Lower lobe of right lung (tissue), 2 donors: ENCODE measurements at places on chromosomes 6 and 20.

DNA sequence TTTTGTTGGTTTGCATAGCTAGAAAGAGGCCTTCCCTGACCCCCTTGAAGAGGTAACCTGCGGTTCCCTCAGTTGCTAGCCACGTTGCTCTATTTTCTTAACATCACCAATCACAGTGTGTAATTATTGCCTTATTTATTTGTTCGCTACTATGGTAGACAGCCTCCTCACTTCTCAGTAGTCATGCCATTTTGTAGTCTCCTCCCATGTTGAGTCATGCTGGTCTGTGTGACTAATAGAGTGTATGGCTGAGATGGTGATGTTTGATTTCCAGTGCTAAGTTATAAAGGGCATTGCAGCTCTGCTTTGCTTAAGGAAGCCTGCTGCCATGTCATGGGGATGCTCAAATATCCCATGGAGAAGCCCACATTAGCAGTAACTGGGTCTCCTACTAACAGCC lies 236.6 kb upstream of the CHD6 start:
- DNase-seq = no peak

DNA sequence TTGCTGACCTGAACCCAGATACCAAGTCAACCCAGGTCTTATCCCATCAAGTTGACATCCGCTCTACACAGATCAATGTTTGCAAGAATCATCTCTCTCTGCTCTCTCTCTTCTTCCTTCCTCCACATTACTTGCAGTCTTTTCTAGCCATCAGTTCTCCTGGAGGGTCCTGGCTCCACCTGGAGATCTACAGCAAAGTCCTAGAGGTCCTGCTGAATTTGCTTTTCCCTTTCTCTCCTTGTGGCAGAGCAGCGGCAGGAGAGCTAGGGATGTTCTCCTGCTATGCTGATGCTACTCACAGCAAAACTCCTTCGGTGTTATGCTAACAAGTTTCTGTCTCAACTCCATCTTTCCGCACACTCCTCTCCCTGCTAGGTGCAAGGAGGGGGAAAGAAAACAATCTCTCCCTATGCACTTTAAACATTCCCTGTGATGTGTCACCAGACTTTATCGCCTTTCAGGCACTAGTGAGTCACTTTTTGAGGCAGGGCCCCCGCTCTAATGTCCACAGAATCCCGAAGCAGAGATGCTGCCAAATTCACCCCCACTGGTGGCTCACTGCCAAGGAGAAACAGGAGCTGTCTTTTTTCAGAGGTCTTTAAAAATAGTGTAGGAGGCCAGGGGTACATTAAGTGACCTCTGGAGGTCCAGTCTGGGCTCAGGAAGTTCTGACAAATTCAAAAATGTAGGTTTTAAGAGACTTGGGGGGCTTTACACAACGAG lies 62.6 kb downstream of the FAM50B start:
- no peak for DNase-seq

GRCh38 chr6:11251553-11252360 lies 19.3 kb upstream of the NEDD9 start:
- no peak for DNase-seq

- DNase-seq = no peak
Observed at GRCh38 chr6:105431226-105431625, 28.3 kb upstream of the PREP start.

DNA sequence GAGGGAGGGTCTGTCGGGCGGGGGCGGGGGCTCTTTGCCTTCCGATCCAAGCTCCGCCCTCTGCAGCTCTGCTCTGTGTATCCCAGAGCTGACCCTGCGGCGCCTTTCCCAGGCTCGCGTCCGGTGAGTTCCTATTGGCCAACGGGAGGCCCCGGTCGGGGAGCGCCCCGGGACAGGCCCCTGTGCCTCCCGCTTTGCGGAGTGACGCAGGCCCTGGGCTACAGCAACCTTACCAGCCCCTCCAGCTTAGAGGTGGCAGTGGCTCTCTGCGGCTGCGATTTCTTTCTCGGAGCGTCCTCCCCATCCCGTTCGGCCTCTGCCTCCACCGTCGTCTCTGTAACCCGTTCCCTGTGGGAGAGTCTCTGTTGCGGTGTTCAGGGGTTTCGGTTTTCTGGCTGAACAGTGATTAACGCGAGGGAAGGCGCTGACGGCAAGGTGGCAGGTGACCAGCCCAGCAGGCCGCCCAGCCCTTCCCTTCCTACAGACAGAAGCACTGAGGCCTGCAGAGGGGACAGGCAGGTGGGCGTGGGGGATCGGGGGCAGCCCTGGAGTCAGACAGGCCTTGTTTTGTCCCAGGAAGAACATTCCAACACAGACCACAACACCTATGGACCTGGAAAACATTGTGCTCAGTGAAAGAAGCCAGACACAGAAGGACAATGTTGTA lies 18.1 kb upstream of the CEBPB start:
- peak; percentile 92 for DNase-seq

GRCh38 chr20:15528391-15529111 lies 1044.7 kb downstream of the KIF16B start:
- DNase-seq = no peak

GRCh38 chr6:170405311-170405975 lies 98.9 kb downstream of the FAM120B start:
- DNase-seq = no peak

DNA sequence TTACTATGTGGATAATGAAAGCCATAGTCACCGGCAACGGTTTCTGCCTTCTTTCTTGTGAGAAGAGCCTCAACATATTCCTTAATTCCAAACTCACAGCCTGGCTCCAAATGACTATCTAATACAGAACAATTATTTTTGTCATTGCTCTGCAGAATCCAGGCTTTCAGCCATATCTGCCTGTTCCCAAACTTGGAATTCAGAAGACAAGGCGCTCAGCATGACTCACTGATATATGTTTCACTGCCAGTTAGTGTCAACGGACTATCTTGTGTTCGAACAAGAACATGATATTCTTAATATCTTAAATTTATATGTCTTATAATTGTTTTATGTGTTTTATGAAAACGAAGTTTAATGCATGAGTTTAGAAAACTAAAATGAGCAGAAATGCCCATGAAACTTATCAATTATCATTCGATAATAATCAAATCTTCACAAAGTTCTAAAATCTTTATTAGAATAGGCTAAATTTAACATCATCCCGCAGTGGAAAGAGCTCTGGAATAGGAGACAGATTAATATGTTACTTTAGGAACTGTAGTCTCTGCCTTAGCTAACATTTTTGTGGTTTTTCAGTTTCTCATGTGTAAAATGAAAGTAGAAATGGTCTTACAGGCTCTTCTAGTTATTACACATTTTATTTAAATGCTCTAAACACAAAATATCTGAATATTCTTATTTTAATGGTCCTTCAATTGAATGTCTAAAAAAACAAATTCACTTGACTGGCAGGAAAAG lies 669.3 kb upstream of the GJE1 start:
- DNase-seq = no peak

- DNase-seq = no peak
Observed at GRCh38 chr6:39952167-39952566, 17.9 kb upstream of the MOCS1 start.
